ENCODE measurements at places on chromosomes 6 and 20.
A peak's percentile ranks its signal among the peaks of the same experiment; 100 is the strongest.

DNA sequence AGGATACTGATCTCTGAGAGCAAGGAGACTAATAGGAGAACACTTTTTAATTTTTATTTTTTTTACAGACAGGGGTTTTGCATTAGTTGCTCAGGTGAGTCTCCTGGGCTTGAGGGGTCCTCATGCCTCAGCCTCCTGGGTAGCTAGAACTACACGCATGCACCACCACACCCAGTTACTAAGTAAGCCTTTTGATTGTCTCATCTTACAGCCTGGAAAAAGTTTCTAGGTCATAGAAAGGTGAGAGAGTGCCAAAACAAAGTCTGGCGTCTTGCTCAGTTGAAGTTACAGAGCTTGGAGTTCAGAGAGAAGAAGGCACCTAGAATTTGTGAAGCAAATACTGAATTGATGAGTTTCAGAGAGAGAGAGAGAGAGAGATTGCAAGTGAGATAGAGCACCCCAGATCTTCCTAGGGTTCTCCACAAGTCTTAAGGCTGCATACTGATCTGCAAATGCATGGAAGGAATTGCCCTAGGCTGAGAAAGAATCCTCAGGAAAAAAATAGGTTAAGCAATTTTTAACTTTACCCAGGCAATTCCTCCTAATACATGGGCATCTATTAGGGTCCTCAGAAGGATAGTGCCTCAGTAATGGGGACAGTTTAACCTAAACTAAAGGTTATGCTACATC lies 37.6 kb upstream of the PHIP start:
- no peak for DNase-seq

- DNase-seq = no peak
Measured at GRCh38 chr20:62331347-62331746, 28.6 kb downstream of the ADRM1 start.

GRCh38 chr20:11301699-11302098 lies 616.0 kb upstream of the BTBD3 start:
- no peak for DNase-seq

DNA sequence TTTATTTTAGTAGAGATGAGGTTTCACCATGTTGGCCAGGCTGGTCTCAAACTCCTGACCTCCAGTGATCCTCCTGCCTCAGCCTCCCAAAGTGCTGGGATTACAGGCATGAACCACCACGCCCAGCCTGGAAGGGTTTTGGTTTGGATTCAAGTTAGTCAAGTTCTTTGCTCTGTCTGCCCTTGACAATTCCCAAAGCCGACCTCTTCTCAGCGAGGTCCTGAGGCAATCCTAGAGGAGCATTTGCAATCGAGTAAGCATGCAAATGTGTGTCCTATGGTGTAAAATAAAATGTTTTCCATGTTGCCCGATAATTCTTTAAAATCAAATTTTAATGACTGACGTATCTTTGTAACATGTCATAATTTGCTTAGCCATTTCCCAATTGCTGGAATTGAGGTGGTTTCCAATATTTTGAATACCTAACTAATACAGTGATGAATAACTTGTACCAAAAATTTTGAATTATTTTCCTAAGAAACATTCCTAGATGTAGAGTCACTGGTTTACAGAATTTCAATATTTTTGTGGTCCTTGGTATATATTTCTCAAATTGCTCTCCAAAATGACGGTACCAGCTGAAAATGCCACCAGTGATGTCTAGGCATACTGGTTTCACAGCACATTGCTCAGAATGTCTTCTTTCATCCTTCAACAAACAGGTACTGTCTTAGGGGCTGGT lies 38.7 kb downstream of the GTF2H5 start:
- no peak for DNase-seq

- DNase-seq = no peak
Measured at GRCh38 chr6:17227403-17227802, 53.8 kb upstream of the RBM24 start.

GRCh38 chr6:149317644-149318571 lies at the start of gene TAB2:
Gene TAB2 (plus strand): TSS chr6:149317712. CDS start chr6:149369998, 52,286 bp downstream.
- DNase-seq = peak; percentile 47

DNA sequence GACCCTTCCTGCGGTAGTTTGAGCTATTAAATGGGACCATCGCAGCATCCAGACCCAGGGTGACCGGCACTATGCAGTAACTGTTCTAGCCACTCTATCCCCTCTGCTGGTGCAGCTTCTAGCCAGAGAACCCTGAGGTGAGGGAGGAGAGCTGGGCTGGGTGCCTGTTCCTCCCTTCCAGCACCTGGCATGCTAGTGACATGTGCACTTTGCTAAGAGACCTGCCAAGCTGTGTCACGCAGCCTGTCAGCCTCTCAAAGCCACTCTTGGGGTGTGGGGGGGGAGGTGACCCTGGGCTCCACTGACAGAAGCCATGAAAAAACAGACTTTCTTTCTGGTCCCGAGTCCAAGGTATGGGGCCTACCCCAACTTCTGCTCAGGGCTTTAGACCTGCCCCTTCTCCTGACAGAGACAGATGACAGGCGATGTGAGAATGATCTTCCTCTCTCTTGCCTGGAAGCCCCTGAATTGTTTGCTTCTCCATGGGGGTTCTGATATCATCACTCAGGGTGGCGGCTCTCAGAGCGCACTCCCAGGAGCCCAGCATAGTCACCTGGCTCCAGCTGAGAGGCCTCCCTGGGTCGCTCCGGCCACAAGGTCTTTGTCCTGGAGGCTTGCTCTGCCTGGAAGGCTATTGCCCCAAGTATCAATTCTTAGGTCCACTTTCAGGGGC lies 47.2 kb upstream of the MLN start:
- DNase-seq = no peak

All from stimulated activated CD4-positive, alpha-beta T cell treated with anti-CD3 and anti-CD28 coated beads, Interleukin-1b, Interleukin-23, amount 100 ng/mL, for 1 hour (primary cell).